GM13977 (cell line): ENCODE measurements at places on chromosomes 4 and X.

- peak; percentile 41 for DNase-seq
Observed at GRCh38 chr4:77994194-77994721, 62.9 kb upstream of the FRAS1 start.

DNA sequence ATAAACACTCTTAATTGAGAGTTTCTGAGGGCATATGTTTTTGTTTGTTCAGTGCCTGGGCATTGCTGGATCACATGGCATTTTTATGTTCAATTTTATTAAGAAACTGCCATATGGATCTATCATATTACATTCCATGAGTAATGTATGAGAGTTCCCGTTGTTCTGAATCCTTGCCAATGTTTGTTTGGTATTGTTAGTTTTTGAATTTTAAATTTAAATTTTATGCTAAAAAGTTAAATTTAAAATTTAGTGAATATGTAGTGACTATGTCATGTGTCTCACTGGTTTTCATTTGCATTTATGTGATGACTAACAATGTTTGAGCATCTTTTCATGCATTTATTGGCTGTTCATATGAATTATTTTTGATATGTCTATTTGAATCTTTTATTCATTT lies 54.8 kb upstream of the GEMIN8 start:
- no peak for DNase-seq

- no peak for DNase-seq
Observed at GRCh38 chr4:161314371-161314770, 849.4 kb downstream of the FSTL5 start.

DNA sequence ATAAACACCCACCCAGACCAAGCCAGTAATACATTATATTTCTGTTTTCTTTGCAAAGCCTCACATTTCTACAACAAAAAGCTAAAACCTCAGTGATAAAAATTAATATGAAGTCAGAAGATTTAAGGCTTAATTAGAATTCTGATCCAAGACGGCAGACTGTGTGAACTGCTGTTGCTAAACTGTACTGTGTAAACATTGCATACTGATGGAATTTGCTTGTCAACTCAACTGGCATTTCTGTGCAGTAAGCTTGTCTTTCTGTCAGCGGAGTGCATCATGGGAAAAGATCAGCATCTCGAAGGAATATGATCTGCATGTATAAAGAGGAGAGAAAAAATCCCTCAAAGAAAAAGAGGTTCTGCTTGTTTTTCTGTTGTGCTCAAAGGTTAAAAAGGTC lies 69.4 kb upstream of the SPANXB1 start:
- no peak for DNase-seq

GRCh38 chr4:94548571-94548970 lies 96.8 kb downstream of the PDLIM5 start:
- DNase-seq = no peak

DNA sequence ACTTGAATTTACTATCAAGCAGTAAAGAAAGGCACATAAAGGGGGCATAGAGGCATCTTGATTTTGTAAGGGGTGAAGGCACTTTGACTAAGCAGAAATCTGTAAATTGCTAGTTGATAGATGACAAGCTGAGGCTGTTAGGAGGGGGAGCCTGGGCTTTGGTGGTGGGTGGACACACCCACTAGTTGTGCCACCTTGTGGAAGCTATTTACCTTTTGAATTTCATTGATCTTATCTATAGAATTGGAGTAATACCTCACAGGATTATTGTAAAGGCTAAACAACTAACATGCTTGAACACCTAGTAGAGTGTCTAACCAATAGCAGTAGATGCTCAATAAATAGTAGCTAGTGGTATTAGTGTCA lies 142.8 kb upstream of the KCNIP4 start:
- no peak for DNase-seq
